NCI-H524 treated with DMSO at 0.1 percent for 48 hours (cell line): ENCODE measurements at places on chromosomes 2 and 18.
A peak's percentile ranks its signal among the peaks of the same experiment; 100 is the strongest.

GRCh38 chr2:3483986-3484960, 35.1 kb downstream of the ADI1 start:
- no peak for DNase-seq

DNA sequence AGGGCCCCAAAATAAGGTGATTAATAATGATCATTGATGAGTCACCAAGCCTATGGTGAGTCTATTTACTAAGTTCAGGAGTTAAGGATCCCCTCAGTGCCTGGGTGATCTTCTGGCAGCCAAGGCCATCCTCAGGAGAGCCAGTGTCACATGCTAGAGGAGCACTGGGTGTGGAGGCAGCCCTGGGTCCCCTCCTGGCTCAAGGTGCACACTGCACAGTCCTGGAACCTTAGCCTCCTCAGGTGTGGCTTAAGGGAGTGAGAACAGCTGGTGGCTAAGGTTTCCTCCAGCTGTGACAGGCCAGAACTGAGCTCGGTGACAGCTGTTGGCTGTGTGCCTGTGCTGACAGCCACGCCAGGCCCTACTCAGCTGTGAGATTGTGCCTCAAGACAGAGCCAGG, 52.1 kb upstream of the ACAA2 start:
- no peak for DNase-seq

- DNase-seq, result no peak
Measured at GRCh38 chr2:75480971-75481836, 79.5 kb downstream of the EVA1A start.

DNA sequence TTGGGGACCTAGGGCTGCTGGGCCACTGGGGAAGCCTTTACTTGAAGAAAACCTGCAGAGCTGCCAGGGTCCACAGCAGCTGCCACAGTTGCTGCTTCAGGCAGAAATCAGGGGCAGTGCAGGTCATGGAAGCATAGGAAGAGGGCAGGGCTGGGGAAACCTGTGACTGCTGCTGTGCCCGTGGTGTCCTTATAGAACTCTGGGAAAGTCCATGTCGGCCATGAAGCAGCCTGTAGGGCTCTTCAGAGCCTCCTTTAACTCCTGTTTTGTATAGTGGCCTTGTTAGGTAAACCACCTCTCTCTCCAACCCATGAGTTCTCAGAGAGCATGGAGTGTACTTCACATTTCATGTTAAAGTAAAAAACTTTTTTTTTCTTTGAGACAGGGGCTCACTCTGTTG, 62.1 kb downstream of the SMAD4 start:
- DNase-seq, result no peak

GRCh38 chr18:44216169-44216568, 464.5 kb upstream of the SETBP1 start:
- DNase-seq, result no peak

DNA sequence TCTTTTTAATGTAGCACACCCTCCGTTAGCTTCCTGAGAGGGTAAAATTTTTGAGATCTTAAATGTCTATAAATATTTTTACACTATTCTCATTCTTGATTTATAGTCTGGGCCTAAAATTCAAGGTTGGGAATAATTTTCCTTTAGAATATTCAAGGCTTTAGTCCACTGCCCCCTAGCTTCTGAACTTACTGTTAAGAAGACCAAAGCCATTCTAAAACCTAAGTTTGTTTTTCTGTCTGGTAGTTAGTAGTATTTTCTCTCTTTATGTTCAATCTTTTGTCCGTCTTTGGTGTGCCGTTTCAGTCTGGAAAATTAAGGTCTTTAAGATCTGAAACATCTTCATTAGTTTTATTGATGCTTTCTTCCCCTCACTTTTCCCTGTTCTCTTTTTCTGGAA, 14.5 kb downstream of the OSBPL6 start:
- no peak for DNase-seq

- peak; percentile 39 for DNase-seq
Measured at GRCh38 chr2:157825885-157826284, 50.2 kb downstream of the ACVR1 start.

DNA sequence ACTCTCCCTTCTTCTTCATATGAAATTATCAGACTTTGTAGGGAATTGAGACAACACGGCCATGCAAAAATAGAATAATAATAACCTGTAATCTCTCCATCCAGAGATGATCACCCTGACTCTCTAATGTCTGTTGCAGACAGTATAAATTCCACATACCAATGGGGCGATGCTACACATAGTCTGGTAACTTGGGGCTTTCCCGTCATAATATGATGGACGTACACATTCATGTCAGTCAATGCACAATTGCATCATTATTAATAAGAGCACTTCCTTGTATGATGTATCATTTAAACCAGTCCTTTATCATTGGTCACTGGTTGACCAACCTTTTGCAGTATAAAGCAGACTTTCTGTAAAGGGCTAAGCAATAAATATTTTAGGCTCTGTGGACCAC, 39.5 kb upstream of the SCLY start:
- no peak for DNase-seq

DNA sequence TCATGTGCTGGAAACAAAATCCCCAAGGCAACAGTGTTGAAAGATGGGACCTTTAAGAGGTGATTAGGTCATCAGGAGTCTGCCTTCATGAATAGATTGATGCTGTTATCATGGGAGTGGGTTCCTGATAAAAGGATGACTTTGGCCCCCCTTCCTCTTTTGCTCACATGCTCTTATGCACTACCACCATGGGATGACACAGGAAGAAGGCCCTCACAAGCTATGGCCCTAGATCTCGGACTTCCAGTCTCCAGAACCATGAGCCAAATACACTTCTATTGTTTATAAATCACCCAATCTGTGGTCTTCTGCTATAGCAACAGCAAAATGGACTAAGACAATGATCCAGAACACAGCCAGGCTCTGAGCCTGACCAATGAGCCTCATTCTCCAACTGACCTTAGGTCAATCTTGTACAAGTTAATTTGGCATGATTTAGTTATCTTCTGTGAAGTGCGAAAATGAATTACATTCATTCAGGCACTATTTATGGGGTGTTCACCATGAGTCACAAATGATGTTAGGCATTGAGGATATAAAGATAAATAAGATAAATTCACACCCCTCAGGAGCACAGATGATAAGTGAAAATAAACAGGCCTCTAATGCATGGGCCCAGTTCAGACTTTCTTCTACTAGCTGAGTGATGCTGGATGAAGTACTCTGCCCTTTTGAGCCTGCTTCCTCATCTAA, 37.7 kb upstream of the NT5C1B start:
- no peak for DNase-seq

DNA sequence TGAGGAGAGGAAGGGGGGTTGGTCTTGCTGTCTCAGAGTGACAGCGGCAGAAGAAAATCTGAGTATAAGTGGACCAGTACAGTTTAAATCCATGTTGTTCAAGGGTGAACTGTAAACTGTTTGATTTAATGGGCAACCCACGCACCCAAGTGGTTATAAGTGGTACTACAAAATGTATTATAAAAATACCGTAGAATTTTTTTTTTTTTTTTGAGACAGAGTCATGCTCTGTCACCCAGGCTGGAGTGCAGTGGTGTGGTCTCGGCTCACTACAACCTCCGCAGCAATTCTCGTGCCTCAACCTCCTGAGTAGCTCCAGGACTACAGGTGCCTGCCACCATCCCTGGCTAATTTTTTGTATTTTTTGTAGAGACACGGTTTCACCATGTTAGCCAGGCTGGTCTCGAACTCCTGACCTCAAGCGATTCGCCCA, 2.1 kb upstream of the CHCHD5 start:
- no peak for DNase-seq

GRCh38 chr18:429030-429429, 71.5 kb downstream of the COLEC12 start:
- no peak for DNase-seq
